Activated CD4-positive, alpha-beta T cell treated with anti-CD3 and anti-CD28 coated beads, Interleukin-2, amount 10 ng/mL, durations not matched to agents 7 days and 5 days (primary cell): ENCODE measurements at places on chromosomes 2 and 18.

GRCh38 chr18:45332871-45333270 lies 282.4 kb upstream of the SLC14A2 start:
- no peaks in the 10 kb centered on the region for H3K36me3 ChIP-seq
- peaks cover 4% of the 10 kb centered on the region for H3K27me3 ChIP-seq
- no peak for DNase-seq
- no peak overlapping the region for H3K4me3 ChIP-seq

- H3K27me3 ChIP-seq, result no peaks in the 10 kb centered on the region
- no peak overlapping the region for H3K27ac ChIP-seq
- no peak overlapping the region for H3K4me3 ChIP-seq
- DNase-seq, result no peak
- H3K36me3 ChIP-seq, result peaks cover 60% of the 10 kb centered on the region
These were observed 23.5 kb downstream of the ELP2 start for GRCh38 chr18:36153203-36153602.

- H3K27me3 ChIP-seq, result no peaks in the 10 kb centered on the region
- no peaks in the 10 kb centered on the region for H3K36me3 ChIP-seq
- no peak overlapping the region for H3K27ac ChIP-seq
- no peak for DNase-seq
- no peak overlapping the region for H3K4me3 ChIP-seq
These were observed 51.8 kb downstream of the LIMS1 start for GRCh38 chr2:108586116-108586515.

DNA sequence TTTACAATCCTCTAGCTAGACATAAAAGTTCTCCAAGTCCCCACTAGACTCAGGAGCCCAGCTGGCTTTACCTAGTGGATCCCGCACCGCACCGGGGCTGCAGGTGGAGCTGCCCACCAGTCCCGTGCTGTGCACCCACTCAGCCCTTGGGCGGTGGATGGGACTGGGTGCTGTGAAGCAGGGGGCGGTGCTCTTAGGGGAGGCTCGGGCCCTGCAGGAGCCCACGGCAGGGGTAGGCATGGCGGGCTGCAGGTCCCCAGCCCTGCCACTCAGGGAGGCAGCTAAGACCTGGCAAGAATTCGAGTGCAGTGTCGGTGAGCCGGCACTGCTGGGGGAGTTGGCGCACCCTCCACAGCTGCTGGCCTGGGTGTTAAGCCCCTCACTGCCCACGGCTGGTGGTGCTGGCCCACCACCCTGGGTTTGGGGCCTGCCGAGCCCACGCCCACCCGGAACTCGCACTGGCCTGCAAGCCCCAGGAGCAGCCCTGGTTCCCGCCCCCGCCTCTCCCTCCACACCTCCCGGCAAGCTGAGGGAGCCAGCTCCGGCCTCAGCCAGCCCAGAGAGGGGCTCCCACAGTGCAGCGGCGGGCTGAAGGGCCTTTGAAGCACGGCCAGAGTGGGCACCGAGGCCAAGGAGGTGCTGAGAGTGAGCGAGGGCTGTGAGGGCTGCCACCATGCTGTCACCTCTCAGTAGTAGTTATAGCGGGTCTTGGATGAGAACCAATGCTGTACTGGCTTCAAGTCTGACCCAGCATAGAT lies 255.2 kb downstream of the CDH7 start:
- no peaks in the 10 kb centered on the region for H3K27me3 ChIP-seq
- no peak for DNase-seq
- no peak overlapping the region for H3K4me3 ChIP-seq
- no peaks in the 10 kb centered on the region for H3K36me3 ChIP-seq

DNA sequence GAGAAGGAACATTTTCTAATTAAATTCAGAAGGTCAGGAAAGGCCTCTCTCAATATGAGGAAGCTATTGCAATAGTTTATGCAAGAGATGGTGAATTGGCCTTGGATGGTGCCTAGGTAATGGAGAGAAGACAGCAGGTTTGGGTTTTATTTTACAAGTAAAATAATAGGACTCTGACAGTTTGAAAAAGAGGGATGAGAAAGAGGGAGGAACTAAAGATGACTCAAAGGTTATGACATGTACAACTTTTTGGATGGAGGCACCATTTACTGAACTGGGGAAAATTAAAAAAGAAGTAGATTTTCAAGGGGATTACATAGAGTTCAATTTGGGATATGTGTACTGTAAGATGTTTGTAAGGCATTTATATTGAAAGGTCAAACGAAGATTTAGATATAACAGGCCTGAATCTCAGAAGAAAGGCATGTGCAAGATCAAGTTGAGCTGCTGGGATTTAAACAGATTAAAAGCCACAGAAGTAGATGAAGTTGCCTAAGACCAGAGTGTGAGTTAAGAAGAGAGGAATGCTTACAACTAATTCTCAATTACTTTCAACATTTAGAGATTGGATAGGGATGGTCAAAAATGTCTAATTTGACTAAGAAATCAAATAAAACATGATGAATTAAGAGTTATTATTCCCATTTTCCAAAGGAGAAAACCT lies 12.3 kb upstream of the ASNSD1 start:
- H3K27me3 ChIP-seq, result no peaks in the 10 kb centered on the region
- no peak for DNase-seq
- peaks cover 5% of the 10 kb centered on the region for H3K36me3 ChIP-seq
- H3K27ac ChIP-seq, result no peak overlapping the region

GRCh38 chr18:37222354-37222998 lies 343.1 kb downstream of the CELF4 start:
- no peak overlapping the region for H3K4me3 ChIP-seq
- H3K27me3 ChIP-seq, result no peaks in the 10 kb centered on the region
- DNase-seq, result no peak
- no peak overlapping the region for H3K27ac ChIP-seq
- no peaks in the 10 kb centered on the region for H3K4me1 ChIP-seq

DNA sequence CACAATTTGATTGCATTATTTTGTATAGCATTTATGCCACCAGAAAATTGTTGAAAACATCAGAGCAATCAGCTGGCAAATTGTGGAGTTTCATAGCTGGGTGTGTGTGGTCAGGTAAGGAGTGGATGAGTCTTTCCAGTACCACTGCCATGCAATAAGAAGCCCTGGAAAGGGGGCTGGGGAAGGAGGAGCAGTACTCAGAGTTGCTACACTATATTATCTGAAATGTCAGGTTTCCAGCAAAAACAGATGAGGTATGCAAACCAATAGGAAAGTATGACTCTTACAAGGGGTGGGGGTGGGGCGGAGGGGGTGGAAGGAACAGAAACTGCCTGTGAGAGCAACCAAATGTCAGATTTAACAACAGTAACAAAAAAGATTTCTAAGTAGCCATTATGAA lies 112.2 kb downstream of the SOS1 start:
- no peak for DNase-seq
- H3K27me3 ChIP-seq, result no peaks in the 10 kb centered on the region
- H3K4me3 ChIP-seq, result no peak overlapping the region

DNA sequence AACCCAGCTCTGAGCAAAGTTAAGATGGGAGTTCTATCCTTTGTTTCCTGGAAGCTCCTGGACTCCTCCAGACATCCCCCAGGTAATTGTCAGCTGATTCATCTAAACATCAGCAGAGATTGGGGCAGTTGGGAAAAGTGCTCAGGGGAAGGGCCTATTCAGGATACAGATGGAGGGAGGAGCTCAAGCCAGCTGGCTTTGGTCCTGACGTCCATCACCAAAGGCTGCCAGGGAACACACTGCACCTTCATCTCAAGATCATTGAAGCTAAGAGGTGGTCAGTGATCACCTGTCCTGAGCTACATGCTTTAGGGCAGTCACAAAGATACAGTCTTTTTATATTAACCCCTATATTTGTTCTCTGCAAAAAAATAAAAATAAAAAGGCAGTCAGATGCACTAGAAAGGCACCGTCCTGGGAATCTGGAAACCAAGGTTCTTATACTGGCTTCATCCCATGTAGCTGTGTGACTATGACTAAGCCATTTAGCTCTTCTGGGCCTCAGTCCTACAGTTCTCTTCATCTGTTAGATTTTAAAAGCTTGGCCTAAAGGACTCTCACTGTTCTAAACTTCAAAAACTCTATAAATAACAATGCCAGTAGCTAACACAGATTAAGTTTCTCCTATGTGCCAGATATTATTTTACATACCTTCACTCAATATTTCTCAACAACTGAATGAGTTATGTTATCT lies 446.5 kb downstream of the BCL11A start:
- DNase-seq, result no peak
- no peaks in the 10 kb centered on the region for H3K36me3 ChIP-seq
- H3K4me1 ChIP-seq, result peaks cover 11% of the 10 kb centered on the region
- no peak overlapping the region for H3K27ac ChIP-seq
- H3K4me3 ChIP-seq, result no peak overlapping the region
- peaks cover 3% of the 10 kb centered on the region for H3K27me3 ChIP-seq

- H3K36me3 ChIP-seq, result no peaks in the 10 kb centered on the region
- no peak overlapping the region for H3K27ac ChIP-seq
- no peak overlapping the region for H3K4me3 ChIP-seq
- DNase-seq, result no peak
- no peaks in the 10 kb centered on the region for H3K4me1 ChIP-seq
These were observed 48.6 kb downstream of the LINC00305 start for GRCh38 chr18:64100116-64100922.

DNA sequence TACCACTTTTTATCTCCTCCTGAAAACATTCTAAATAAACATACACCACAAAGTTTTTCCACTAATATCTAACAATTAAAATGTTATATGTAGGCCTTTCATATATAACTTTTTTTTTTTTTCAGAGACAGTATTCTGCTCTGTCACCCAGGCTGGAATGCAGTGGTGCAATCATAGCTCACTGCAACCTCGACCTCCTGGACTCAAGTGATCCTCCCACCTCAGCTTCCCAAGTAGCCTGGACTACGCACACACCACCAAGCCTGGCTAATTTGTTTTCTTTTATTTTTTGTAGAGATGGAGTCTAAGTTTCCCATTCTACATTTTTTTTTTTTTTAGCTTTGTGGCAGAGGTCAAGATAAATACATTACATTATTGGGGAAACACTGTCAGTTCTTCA lies 1612.6 kb upstream of the NXPH2 start:
- DNase-seq, result no peak
- H3K27ac ChIP-seq, result no peak overlapping the region
- no peaks in the 10 kb centered on the region for H3K36me3 ChIP-seq
- H3K4me1 ChIP-seq, result no peaks in the 10 kb centered on the region
- H3K27me3 ChIP-seq, result no peaks in the 10 kb centered on the region

- peaks cover 30% of the 10 kb centered on the region for H3K4me1 ChIP-seq
- H3K4me3 ChIP-seq, result no peak overlapping the region
- DNase-seq, result no peak
- H3K36me3 ChIP-seq, result peaks cover 17% of the 10 kb centered on the region
- no peaks in the 10 kb centered on the region for H3K27me3 ChIP-seq
These were observed 119.5 kb upstream of the MCFD2 start for GRCh38 chr2:47034973-47035609.
